AG04450 (cell line): ENCODE measurements at places on chromosomes 4 and X.

DNA sequence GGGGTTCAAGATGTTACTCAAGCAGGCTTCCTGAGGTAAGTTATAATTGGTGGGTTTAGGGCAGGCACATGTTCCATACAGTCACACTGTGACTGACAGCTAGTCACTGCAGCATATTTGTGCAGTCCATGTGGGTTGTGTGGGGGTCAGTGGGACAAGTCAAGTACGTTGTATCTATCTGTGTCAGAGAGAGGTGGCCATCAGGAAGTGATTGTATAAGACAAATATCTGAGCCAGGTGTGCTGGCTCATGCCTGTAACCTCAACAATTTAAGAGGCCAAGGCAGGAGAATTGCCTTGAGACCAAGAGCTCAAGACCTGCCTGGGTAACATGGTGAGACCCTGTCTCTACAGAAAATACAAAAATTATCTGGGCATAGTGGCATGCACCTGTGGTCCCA lies 509.3 kb downstream of the CENPC start:
- DNase-seq: no peak

GRCh38 chrX:53251307-53251706 lies 26.3 kb upstream of the KDM5C start:
- peak; percentile 21 for DNase-seq

DNA sequence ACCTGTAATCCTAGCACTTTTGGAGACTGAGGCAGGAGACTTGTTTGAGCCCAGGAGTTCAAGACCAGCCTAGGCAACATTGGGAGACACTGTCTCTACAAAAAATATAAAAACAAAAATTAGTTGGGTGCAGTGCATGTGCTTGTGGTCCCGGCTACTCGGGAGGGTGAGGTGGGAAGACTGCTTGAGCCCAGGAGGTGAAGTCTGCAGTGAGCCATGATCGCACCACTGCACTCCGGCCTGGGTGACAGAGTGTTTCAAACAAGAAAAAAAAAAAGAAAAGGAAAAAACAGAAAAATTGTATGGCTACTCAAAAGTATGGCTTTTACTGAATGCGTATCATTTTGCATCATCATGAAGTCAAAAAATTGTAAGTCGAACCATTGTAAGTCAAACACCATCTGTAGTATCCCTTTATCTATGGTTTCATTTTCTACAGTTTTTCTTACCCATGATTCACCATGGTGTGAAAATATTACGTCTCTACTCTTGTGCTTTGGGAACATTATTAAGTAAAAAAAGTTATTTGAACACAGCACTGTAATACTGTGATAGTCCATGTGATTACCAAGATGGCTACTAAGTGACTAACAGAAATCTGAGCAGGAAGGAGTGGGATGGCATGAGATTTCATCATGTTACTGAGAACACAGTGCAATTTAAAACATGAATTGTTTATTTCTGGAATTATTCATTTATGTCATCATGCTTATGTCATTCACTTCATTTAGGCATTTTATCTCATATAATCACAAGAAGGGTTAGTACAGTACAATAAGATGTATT lies 26.5 kb upstream of the MANBA start:
- DNase-seq: no peak

DNA sequence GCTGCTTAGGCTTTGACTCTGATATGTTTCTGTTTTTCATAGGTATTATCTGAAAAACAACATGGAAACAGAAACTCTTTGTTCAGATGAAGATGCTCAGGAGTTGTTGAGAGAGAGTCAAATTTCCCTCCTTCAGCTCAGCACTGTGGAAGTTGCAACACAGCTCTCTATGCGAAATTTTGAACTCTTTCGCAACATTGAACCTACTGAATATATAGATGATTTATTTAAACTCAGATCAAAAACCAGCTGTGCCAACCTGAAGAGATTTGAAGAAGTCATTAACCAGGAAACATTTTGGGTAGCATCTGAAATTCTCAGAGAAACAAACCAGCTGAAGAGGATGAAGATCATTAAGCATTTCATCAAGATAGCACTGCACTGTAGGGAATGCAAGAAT lies 238.6 kb downstream of the RAPGEF2 start:
- DNase-seq: peak; percentile 21

GRCh38 chr4:186693159-186693815 lies 30.4 kb downstream of the FAT1 start:
- DNase-seq: peak; percentile 42

DNA sequence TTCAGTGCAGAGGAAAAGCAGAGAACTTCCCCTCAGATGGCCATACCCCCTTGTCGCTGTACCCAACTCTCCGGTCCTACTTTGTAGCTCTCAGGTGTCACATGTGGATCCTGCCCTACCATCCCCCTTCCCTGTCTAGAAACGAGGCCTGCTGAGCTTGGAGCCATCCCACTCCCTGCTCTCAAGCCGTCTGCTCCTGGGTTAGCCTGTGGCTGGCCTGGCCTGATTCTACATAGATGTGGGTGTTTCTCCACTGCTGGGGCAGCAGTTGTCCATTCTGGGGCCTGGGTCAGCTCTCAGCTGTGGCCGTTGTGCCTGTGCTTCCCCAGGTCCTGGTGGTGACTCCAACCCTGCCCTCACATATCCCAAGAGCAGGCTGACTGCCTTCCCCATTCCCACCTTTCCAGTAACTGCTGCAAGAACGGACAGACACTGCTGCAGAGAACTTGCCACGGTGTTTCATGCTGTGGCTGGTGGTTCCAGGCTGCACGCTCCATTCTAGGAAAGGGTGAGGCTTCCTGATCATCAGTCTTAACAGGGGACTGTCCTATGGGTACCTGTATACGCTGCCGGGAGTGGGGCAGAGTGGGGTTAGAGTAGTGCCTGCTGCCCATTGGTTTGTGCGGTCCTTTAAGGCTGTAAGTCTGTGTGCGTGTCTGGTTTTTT lies 3.6 kb downstream of the IL9R start:
- no peak for DNase-seq

- DNase-seq: no peak
Observed at GRCh38 chr4:61541459-61541858, 341.3 kb downstream of the ADGRL3 start.

DNA sequence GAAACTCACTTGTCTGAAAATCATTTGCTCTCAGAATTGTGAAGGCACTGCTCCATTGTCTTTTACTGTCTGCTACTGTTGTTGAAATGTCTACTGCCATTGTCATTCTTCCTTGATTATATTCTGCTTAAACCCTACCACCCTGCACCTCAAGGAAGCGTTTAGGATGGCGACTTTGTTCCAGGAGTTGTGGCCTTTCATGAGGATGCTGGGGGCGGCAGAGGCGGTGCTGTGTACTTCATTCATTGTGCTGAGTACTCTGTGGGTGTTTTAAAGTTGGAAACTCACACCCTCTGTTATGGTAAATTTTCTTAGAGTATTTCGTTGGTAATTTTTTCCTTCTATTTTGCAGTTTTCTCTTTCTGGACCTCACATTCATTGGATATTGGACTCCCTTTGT lies 258.9 kb downstream of the TENM3 start:
- DNase-seq: no peak

DNA sequence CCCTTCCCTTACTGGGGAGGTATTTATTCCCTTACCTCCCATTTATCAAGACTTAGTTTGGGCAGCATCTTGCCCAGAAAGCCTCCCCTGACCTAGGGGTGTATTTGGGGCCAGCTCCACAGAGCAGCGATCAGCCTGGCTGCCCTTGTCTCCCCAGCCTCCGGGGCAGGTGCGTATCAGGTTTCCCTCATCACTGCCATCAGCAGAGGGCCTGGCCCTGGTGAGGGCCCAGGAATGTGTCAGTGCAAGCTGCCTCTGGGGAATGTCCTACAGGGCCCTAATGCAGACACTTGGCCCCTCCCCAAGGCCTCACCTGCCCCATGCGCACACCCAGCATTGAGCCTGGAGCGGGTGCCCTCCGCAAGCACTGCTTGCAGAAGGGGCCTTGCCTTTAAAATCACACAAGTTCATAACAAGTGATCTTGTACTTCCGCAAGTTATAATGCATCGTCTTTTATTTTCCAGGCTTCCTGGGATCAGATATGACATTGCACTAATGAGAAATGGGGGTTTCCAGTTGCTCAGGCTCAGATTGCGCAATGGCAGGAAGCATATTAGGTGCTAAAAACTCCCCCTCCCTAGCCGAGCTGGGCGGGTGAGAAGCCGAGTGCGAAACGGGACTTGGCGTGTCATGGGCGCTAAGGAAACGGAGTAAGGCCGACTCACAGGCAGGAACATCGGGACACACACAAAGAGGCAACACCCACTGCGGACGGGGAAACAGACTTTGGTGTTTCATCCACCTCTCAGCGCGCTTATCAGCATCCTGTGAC lies 25.4 kb upstream of the AFAP1 start:
- no peak for DNase-seq

DNA sequence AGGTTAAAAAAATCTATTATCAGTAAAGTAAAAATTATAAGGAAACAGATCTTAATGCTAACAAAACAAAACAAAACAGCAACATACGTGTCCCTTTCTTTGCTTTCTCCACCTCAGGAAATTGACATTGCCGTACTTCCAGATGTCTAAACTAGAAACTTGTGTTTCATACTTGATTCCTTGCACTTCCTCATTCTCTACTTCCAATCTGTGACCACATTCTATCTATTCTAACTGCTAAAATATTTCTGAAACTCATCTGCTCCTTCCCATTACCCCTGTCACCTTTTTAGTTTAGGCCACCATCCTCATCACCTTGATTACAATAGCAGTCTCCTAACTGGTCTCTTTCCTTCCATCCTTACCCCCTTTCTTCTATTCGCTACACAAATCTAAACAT lies 22.5 kb upstream of the RPA4 start:
- no peak for DNase-seq

- peak; percentile 83 for DNase-seq
Observed at GRCh38 chrX:134718105-134718965, 60.1 kb upstream of the PLAC1 start.

DNA sequence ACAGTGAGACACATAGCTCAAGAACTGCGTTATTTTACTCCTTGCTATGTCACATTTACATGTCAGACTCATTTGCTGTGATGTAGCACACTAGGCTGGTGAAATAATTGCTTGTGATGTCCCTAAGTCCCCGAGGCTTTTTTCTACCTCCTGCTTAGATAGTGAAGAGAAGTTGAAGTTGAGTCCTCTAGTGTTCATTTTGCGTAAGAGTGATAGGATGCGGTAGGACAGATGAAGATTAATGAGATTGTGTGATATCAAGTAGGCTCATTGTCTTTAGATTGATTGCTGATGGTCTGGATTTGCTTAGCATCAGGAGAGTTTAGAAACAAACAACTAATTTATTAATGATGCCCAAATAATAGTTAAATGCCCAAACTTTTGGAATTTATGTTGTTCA lies 173.6 kb upstream of the NUDT6 start:
- DNase-seq: no peak

DNA sequence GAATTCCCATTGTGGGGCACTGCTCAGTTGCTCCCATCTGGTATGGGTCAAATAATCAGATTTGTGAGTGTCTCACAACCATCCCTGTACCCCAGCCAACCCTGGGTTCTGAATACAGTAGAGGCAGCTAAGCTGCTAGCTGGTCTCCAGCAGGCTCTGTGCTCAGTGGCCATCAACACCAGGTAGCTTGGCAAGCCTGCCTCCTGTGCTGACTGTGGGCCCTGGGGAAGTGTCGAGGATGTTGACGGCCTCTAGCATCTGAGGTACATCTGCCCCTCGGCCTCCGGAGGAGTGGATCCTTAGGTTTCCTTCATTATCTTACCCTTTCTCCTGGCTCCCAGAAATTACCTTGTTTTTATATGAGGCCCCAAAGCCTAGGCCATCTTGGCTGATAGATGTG lies 13.3 kb downstream of the RNF4 start:
- DNase-seq: no peak

GRCh38 chr4:138911909-138912703 lies 103.5 kb upstream of the NOCT start:
- DNase-seq: no peak

- DNase-seq: no peak
Observed at GRCh38 chr4:148261848-148262247, 180.4 kb downstream of the NR3C2 start.

DNA sequence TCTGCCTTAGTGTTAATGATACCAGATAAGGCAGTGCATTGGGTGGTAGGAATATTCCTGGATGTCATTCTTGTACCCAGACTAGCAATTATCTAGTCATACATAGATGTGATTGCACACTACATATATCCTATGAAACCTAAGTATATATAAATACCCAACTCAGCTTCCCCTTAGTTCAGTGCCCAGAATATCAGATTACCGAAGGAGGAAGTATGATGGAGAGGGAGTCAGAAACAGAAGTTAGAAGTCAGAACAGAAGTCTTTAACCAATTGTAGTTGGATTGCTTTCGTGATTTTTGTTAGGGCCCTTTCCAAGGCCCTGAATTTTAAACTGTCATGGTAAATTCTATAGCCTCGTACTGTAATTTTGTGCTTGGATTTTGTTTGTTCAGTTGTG lies 42.9 kb downstream of the MOB1B start:
- no peak for DNase-seq

DNA sequence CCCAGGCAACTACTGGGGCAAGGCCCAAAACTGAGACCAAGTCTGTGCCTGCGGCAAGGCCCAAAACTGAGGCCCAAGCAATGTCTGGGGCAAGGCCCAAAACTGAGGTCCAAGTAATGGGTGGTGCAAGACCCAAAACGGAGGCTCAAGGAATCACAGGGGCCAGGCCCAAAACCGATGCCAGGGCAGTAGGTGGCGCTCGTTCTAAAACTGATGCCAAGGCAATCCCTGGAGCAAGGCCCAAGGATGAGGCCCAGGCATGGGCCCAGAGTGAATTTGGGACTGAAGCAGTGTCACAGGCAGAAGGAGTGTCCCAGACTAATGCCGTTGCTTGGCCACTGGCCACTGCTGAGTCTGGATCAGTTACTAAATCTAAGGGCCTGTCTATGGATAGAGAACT lies 2.7 kb downstream of the GPRASP2 start:
- no peak for DNase-seq

- DNase-seq: peak; percentile 39
Observed at GRCh38 chr4:110854021-110854678, 231.3 kb upstream of the PITX2 start.

GRCh38 chr4:98606894-98607293 lies 51.5 kb downstream of the TSPAN5 start:
- no peak for DNase-seq

DNA sequence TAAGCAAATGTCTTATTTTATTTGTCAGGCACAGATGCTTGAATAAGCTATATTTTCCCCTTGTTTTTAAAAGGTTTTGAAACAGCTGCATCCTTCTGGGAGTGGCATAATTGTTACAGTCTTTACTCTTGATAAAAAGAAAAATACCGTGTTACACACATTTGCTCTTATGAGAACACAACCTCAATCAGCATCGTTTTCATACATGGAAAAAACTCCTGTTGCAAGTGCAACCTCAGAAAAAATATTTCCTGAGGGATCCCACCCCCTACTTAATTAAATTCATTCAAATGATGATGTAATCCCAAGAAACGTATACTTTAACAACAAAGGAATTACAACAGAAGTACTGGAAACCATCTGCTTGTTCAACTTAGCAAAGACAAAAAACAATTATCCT lies 58.6 kb downstream of the SMAD1 start:
- DNase-seq: no peak

- no peak for DNase-seq
Observed at GRCh38 chrX:154804261-154804956, 876 bp downstream of the MPP1 start.

DNA sequence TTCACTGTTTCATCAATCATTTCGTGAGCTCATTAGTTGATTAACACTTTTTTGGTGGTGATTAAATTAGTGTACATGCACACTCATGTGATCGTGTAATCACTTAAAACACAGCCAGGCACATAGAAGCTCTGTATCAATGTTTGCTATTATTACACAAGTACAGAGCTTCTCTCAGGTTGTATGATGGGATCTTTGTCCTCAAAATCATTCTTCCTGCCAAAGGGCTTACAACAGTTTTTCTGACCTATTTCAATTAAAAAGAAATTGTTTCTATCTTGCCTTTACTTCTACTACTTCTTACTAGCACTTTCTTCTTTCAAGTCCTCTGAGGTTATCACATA lies 145.1 kb downstream of the AMELX start:
- DNase-seq: no peak
